CD4-positive, alpha-beta T cell treated with Interleukin-6 at 100 ng/mL for 8 hours (primary cell): ENCODE measurements at places on chromosomes 3 and 15.

DNA sequence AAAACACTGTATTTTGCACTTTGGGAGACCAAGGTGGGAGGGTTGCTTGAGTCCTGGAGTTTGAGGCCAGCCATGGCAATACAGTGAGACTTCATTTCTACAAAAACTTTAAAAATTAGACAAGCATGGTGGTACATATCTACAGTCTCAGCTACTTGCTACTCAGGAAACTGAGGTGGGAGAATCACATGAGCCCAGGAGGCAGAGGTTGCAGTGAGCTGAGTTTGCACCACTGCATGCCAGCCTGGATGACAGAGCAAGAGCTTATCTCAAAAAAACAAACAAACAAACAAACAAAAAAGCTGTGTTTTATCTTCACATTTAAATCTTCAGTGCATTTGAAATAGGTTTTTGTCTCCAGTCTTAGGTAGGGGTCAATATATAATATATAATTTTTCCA, 4.8 kb upstream of the SLC9C1 start:
- no peak for DNase-seq

DNA sequence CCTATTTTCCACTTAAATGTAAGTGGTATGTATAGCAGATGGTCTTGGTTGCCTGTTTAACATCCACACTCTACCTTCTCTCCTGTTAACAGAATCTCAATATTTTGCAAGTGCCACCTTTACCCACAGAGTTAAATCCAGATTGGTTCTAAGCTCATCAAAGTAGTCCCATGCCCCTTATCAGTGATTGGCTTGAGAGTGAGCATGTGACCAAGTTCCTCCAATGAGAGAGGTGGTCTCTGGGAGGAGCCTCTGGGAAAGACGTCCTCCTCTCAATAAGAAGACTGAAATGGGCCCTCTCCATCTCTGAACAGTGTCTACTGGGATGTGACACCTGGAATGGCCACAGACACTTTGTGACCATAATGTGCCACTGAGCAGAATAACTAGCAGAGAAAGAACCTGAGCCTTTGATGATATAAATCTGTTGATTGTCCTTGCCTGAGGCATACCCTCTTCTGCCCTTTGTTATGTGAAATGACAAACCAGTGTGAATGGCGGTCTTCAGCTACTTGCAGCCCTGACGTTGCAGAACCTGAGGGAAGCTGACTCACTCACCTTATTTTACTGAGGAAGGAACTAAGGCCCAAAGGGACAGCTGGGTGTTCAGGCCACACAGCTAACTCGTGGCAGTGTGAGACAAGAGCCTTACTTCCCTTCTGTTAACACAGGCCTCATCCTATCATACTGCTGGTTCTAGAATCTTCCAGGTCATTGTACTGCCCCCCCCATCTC, 42.4 kb upstream of the LARS2 start:
- DNase-seq: no peak

GRCh38 chr3:24741506-24741905, 246.9 kb upstream of the THRB start:
- DNase-seq: no peak

DNA sequence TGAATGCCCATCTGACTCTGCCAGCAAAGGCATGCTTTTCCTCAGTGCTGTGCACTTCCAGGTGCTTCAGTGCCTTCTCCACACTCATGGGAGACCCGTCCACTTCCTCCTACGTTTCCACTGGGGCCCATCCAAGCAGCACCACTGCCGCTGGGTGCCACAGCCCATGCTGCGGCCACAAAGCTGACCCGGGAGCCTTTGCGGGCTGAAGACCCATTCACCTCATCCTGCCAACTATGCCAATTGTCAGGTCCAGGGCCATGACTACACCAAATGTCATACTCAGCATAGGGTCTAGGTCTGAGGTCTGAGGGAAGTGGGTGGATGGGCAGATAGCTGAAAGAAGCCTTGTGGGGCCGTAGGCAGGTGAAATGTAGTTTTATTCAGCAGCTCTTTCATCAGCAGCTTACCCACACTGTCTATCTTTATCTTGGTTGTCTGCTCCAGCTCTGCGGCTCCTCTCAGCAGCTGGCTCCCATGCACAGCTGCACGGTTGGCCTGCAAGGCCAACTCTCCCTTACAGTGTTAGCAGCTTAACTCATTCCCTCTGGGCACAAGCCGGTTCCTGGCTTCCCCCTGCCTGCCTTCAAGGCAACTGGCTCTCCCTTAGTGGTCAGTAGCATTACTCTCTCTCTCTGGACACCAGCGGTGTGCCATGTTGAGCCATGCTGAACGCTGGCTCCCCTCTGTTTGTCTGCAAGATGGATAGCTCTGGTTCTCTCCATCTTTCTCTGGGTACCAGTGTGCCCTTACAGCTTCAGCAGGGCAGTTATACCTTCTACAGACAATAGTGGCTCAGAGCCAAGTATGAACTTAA, 63.7 kb upstream of the SIAH2 start:
- DNase-seq: no peak

GRCh38 chr3:101518421-101518871, 5.4 kb upstream of the SENP7 start:
- DNase-seq: peak; percentile 84

DNA sequence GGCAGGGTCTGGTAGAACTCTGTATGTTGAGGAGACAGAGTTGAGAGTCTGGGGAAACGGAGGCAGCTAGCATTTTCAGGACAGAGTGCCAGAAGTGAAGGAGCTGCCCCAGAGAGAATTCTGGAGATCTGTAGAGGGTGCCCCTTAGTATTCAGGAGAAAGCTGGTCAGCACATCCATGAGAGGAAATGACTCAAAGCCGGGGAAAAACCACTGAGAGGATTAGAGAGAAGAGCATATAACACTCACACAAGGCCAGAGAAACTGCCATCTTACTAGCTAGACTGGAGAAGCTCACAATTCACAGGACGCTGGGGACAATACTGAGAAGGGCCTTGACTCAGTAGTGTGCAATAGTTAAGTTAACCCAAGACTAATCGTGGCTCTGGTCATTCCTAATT, 75.7 kb upstream of the DPPA4 start:
- DNase-seq: no peak

DNA sequence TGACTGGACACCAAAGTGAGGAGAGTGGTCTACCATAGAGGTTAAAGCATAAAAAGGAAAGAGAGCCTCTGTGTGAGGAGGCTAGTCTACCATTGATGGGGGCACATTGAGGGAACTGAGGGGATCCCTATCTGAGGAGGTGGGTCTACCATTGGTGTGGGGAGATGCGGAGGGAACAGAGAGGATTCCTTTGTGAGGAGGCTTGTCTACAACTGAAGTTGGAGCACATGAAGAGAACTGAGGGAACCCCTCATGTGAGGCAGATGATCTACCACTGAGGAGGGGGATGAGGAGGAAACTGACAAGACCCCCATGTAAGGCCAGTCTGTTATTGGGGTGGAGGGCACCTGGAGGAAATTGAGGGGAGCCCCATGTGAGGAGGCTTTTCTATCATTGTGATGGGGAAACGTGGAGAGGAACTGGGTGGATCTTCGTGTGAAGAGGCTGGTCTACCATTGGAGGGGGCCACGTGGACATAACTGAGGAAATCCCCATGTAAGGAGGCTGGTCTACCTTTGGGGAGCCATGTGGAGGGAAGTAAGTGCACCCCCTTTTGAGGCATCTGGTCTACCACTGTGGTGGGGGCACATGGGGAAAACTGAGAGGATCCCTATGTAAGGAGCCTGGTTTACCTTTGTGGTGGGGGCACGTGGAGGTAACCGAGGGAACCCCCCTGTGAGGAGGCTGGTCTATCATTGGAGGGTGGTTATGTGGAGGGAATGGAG, 160.1 kb downstream of the FBLN2 start:
- DNase-seq: no peak

GRCh38 chr3:36201546-36201945, 178.8 kb upstream of the STAC start:
- DNase-seq: no peak

DNA sequence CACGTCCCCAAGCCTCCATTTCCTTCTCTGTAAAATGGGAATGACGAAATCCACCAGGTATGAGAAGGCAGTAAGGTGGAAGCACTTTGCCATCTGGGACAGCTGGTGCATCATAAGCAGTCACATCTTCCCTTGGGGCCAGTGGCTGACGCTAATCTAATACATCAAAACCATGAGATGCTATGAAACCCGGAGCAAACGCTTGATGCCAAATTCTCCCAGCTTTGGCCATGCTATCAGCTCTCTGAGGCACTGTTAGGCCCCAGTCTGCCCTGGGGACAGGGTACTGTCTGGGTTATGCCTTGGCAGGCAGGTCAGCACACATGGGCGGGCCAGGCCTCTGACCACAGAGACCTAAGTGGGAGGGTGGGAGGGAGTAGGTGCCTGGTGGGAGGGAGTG, 66.1 kb downstream of the ADAMTS17 start:
- DNase-seq: no peak

GRCh38 chr3:25372167-25372566, 55.9 kb upstream of the RARB start:
- no peak for DNase-seq

DNA sequence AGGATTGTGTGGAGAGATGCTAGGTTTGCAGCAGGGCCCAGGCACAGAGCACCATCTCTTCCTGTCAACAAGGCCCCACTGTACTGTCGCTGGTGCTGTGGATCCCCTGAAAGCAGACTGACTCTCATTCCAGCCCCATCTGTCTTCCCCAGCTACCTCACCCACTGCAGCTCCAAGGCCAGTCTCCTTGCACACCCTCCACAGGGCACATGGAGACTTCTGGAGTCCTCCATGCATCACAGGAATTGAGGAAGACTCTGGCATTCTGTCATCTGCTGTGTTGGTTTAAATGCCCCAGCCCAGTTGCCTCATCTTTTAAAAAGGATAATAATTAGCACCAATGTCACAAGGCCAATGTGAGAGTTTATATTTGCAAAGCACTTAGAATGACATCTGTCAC, 301.2 kb downstream of the RPLP1 start:
- DNase-seq: no peak

DNA sequence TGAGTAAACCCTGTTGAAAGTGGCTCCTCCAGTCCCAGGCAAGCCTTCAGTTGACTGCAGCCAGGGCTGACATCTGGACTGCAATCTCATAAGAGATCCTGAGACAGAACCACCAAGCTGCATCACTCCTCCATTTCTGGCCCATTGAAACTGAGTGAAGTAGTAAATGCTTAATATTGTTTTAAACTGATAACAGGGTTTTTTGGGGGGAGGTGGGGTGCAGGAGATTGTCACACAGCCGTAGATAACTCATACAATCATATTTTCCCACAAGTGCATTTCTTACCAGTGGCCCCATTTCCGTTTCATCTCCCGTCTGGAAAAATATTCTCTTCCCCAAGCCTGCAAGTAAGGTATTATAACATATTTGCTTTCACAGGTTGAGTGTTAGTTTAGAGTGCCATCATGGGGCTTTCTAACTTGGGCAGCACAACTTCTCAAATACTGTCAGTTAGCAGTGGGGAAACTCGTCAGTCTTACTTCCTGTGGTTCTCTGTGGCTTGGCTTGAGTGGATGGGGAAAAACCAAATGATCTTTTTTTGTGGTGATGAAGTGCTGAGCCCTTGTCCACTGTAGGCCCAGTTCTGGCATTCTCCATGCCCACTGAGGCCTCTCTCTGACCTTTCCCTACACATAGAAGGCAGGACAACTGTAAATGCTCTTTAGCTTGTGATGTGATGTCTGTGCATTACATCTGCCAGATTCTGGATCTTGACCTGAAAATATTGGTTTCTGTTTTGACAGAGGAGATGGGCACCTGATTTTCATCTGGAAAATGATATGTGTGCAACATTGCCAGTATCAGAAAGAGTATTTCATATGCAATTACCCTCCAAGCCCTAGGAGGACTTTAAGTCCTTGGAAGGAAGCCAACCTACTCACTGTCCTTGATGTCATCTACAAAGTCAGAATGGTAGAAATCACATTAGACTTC, 90.1 kb upstream of the BHLHE40 start:
- peak; percentile 45 for DNase-seq

DNA sequence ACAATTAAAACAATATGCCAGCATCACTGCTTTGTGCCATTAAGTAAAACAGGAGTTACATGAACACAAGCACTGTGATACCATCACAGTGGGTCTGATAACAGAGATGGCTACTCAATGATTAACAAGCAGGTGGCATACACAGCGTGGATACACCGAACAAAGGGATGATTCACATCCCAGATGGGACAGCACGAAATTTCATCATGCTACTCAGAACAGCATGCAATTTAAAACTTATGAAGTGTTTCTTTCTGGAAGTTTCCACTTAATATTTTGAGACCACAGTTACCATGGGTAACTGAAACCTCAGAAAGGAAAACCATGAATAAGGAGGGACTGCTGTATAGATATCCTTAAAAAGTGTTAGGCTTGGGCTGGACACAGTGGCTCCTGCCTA, 44.5 kb downstream of the SLC24A1 start:
- DNase-seq: no peak

- no peak for DNase-seq
Measured at GRCh38 chr15:100859970-100860828, 19.4 kb upstream of the ALDH1A3 start.

DNA sequence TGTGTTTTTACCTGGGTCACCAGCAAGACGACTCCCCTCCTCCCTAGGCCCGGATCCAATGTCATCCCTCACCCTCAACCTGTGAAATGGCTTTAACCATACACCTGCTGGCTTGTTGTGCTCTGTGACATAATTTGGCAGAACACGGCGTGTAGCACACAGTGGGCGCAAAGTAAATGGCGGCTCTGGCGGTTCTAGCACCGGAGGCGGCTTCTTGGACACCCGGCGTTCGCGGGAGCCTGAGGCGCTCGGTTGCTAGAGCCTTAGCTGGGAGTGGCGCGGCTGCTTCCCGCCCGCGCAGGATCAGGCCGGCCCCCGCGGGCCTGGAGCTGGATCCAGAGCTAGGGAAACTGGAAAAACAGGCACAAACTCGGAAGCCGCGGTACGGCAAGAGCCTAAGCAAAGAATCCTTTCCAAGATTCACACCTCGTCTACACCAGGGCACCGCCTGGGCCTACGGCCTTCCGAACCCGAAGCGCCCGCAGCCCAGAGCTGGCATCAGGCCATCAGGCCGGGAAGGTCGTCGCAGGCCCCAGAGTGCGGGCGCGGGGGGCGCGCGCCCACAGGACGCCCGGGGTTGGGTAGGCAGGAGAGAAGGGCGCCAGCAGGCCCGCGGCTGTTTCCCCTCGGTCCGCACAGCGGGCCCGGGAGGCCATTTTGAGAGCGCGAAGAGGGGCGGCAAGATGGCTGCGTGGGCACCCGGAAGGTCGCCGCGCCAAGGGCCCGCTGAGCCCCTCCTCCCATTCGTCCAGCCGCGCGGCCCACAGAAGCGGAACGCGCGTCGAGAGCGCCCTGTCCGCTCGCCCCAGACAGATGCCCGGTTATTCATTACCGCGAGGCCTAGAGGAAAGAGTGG, 43.9 kb upstream of the POLG start:
- DNase-seq: no peak

- DNase-seq: peak; percentile 25
Measured at GRCh38 chr15:38554354-38554753, 10.3 kb downstream of the RASGRP1 start.
